AG08396 (cell line): ENCODE measurements at places on chromosomes 3 and 15.
A peak's percentile ranks its signal among the peaks of the same experiment; 100 is the strongest.

- no peak for DNase-seq
Measured at GRCh38 chr3:195807681-195808121, 4.0 kb downstream of the MUC4 start.

GRCh38 chr3:158792709-158793108 is 9.1 kb upstream of the MFSD1 start:
- peak; percentile 50 for DNase-seq

- DNase-seq: no peak
Measured at GRCh38 chr15:23438816-23439466, 8.1 kb downstream of the GOLGA6L2 start.

DNA sequence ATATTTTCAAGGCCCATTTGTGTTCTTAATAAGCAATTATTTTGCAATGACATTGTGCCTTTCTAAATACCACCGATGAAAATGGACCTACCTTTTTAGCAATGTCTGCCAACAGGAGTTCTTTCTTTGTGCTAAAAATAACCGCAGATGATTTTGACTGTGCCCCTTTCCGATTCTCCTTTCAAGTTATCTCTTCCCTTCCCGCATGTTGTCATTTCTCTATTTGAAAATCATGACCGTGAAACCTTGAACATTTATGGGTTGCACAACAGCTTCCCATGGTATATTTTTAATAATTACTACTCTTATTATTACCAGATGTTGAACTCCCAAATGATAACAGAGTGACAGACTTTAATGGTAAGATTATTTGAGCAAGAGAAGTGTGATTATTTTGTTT is 10.3 kb upstream of the ETFA start:
- DNase-seq: no peak

GRCh38 chr3:132071043-132071442 is 36.2 kb upstream of the CPNE4 start:
- DNase-seq: no peak

DNA sequence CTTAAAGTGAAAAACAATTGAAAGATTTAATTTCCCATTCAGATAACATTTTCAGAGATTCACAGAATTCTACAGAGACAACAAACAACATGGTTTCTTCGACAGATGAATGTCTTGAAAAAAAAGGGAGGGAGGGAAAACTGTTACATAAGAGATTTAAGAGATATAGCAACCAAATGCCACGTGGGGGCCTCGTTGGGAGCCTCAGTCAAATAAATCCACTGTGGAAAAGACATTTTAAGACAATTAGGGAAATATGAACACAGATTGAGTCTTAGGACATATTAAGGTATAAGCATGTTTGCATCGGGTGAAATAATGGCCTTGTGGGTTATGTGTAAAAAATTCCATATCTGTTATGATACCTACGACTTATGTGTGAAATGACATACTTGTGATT is 5.0 kb upstream of the PRRT3 start:
- DNase-seq: no peak
